ENCODE measurements at places on chromosomes 7 and 10. TPM values are rescaled to one million over a fixed set of nuclear protein-coding genes. Genes with fewer than 3 reads are reported as not detected.

ABCB4 gene
- total RNA-seq, result not detected

FBXL13 gene
- total RNA-seq, result 0.30 TPM

GIMAP4 gene
- total RNA-seq, result not detected

NPSR1 gene
- not detected for total RNA-seq

CAV2 gene
- 157 TPM for total RNA-seq
